Urothelium cell line (cell line): ENCODE measurements at places on chromosomes 1 and 21.

DNA sequence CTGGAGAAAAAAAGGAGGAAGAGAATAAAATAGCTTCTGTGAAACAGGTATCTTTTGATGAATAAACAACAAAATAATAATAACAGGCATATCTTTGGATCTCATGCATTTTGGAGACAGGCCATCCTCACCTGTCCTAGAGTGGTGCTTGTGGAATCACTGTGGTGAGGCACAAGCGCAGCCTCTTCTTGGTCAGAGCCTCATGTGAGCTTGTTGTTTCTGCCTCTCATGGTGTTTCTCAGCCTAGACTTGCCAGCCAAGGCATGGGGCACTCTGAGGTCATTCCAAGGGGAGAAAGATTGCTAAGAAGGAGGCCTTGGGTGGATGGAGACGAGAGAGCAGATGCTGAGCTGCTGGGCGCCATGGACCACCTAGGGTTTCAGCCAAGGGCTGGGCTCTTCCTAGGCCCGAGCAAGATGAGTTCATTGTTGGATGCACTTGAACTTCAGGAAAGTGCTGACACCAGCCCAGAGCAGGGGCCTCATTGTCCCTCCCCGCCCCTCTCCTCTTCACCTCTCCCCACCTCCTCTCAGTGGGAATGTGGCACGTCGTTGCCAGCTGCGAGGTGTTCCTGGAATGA, 49.5 kb downstream of the ATP5PO start:
- no peak for DNase-seq

- DNase-seq: no peak
Measured at GRCh38 chr1:232327269-232327668, 302.7 kb downstream of the SIPA1L2 start.

DNA sequence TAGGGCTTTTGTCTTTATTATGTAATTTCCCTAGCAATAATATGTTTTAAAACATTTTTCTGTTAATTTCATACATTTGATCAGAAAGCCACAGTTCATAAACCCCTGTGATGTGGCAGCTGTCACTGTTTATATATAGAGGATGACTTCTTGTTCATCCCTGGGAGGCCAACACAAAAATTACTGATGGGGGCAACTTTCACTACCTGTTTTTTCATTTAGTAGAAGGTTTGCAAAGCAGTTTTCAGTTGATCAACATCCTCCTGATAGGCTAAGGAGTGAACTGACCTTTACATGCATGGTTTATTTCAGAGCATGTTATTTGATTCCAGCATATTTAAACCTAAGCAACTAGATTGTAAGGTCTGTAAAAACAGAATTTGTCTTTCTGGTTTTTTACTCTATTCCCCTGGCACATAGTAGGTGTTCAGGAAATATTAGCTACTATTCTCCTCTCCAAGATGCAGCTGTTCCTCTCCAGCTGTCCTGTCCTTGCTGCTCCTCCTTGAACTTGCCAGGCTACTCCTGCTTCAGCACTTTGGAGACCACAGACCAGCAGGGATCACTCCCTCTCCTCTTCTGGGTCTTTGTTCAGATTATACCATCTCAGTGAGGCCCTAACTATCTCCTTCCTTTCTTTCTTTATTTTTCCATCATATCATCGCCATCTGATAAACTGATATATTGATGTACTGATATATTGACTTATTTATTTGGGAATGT, 54.7 kb downstream of the ROR1 start:
- no peak for DNase-seq

DNA sequence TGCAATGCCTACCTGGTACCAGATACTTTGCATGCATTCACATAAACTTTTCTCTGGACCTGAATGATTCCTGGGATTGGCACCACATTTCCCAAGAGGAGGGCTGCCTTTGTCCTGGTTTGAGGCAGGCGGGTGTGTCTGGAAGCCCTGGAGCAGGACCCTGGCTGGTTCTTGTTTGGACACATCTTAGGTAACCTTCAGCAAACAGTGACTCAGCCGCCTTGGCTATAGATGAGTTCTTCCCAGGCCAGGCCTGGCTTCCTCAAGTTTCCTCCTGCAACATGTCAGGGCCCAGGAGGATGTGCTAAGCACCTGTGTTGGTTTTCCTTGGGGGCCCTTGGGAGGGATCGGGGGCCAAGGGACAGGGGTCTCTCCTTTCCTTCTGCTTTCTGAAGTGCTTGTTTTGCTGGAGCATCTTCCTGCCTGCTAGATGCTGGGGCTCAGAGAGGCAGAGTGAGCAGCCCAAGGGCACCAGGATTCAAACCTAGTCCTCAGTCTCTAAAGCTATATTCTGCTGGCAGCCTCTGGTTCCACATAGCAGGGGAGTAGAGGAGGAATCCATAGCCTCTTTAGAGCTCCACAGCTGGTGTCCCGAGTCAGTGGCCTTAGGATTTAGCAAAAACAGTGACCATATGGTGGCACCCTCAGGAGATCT, 38.2 kb downstream of the PAX7 start:
- DNase-seq: peak; percentile 75

- peak; percentile 38 for DNase-seq
Measured at GRCh38 chr1:234844479-234845031, 234.6 kb upstream of the IRF2BP2 start.

GRCh38 chr1:188127507-188127906, 1298.8 kb downstream of the PLA2G4A start:
- DNase-seq: no peak

DNA sequence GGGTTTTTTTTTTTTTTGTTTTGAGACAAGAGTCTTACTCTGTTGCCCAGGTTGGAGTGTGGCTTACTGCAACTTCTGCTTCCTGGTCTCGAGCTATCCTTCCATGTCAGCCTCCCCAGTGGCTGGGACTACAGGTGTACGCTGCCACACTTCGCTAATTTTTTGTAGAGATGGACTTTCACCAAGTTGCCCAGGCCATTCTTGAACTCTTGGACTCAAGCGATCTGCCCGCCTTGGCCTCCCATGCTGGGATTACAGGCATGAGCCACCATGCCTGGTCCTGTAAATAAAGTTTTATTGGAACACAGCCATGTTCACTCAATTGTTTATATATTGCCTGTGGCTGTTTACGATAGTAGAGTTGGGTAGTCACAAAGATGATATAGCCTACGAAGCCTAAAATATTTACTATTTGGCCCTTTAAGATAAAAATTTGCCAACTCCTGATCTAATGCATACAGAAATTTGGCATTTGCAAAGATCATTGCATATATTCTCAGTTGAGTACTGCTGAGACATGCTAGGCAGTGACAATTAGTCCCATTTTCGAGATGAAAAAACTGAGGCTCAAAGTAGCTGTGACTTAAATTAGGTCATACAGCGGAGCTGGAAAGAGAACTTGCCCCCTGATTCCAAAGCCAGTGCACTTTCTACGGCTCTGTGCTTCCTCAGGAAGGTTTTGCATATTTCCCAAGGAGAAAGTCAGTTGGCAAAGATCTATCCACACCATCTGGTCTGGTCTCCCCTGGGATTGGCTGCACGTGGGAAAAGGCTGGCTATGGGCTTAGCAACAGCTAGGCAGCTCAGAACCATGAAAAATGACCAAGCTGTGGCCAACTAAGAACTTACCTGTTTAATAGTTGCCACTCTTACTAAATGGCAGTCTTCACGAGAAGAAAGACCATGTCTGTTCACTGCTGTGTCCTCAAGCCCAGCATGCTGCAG, 19.4 kb downstream of the MECR start:
- no peak for DNase-seq

DNA sequence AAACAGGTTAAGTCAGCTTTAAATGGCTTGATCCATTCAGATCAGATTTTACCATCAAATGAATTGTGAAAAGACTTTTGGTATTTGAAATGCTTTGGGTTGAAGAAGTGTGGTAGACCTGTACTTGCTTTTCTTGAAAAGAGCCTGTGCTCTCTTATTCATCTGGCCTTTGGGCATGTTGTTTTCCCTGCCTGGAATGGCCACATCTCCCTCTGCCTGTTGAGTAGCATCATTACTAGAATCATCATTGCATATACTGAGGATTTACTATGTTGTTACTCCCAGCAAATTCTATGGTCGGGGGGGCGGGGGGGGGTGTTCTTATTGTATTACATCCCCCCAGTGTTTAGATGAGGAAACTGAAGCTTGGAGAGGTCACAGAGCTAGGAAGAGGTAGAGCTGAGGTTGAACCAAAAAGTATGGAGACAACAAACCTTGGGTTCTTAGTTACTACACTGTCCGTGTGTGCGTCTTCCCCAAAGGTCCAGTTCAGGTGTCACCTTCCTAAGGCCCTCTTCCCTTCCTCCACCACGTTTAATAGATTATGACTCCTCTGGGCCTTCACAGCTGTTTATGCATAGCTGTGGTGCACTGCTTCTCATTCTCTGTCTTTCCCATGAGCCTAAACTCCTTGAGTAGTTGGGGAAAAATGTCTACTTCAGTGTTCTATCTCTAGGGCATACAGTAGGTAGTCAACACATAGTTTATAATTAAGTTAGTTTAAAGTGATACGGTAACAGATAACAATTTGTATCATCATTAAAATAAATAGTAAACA, 246.4 kb upstream of the HOOK1 start:
- no peak for DNase-seq

DNA sequence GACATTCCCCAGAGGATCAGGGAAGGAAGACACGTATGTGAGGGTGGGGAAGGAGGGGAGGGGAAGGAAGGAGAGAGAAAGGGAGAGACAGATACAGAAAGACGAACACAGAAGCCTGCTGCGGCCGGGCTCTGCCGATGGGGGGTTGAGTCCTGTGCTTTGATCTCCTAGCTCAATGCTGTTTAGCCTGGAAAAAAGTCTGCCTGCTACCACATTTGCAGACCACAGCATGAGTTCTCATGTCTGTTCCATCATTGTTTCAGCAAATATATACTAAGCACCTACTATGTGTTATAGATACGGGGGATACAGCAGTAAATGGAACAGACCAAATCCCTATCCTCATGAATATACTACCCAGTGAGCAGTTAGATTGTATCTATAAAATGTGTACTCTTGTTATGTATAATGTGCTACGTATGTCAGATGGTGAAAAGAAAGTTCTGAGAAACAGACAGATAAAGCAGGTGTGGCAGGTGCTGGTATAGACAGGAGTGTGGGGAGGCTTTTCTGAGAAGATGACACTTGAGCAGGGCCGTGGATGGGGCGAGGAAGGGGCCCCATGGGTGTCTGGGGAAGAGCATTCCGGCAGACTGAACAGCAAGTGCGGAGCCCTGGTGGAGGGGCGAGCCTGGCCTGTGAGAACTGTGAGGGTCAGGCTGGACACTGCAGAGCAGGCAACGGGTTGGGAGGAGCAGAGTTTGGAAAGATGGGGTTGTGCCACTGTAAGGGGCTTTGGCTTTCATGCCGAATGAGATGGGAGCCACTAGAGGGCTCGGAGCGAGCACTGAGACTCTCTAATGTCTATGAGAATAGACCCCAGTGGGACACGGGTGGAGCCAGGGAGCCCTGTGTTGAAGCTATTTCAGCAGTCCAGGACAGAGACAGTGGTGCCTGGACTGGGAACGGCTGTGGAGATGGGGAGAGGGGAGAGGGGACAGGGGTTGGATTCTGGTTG, 34.1 kb downstream of the KIAA1614 start:
- no peak for DNase-seq

- DNase-seq: no peak
Measured at GRCh38 chr1:97308131-97308530, 586.5 kb downstream of the PTBP2 start.

GRCh38 chr1:31154000-31154631, 85.6 kb downstream of the NKAIN1 start:
- no peak for DNase-seq

DNA sequence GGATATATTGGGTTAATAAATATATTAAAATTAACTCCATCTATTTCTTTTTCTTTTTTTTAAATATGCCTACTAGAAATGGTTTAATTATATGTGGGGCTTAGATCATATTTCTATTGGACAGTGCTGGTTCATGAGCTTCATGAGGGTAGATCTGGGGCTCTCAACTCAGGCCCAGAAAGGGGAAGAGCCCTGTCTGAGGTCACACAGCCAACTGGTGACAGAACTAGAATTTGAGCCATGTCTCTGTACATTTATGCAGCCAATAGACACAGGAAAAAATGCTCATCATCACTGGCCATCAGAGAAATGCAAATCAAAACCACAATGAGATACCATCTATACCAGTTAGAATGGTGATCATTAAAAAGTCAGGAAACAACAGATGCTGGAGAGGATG, 5.1 kb upstream of the EPHB2 start:
- no peak for DNase-seq

DNA sequence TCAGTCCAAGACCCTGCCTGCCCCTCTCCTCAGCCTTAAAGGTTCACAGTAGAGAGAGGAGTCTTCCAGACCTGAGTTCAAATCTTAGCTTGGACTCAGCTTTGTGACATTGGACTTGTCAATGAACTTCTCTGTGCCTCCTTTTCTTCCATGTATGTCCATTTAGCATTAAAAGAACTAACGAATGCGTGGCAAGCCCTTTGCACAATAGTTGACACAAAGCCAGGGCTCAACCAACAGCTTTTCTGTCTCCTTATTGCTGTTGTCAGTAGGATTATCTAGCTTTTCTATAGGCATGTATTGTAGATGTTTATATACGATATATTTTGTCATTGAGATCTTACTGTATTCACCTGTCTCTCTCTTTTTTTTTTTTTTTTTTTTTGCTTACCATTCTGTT, 450.8 kb downstream of the PTPRU start:
- DNase-seq: no peak

GRCh38 chr1:241408170-241408569, 51.2 kb upstream of the RGS7 start:
- DNase-seq: no peak

DNA sequence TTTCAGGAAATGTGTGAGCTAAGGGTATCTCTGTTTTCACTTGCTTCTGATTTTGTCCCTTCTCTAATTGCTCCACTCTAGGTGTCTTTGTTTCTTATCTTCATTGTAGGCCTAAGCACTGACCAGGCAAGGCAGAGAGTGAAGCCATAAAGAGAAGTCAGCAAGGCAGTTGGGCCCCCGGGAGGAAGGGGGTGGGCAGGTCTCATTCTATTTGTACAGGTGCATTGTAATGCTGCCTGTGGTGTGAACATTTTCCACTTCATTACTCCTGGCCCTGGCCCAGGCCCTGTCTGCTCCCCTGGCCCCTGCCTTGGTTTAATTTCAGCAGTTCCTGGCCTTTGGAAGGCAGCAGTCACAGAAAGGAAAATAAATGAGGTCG, 86.4 kb upstream of the JUN start:
- DNase-seq: no peak

DNA sequence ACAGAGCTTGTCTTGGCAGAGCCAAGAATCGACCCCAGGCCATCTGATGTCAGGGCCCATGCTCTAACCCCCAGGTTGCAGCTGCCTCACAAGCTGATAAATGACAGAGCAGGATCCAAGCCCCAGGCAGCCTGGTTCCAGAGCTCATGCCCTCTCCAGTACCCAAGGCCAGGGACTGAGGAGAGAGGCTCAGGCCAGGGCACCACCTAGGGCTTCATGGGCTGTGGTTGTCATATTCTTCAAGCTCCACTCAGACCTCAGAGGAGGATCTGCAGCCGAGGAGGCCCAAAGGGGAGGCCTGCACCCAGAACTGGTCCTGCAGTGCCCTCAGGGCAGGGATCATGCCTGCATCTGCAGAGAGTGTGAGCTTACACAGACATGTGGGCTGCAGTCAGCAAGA, 301.1 kb downstream of the MATN1 start:
- no peak for DNase-seq

- no peak for DNase-seq
Measured at GRCh38 chr1:79845936-79846335, 839.4 kb upstream of the ADGRL4 start.
